ENCODE measurements at places on chromosomes 16 and 17.

GRCh38 chr17:66893382-66893781, 58.5 kb downstream of the CACNG5 start:
- DNase-seq, result no peak

- no peak for DNase-seq
Observed at GRCh38 chr17:21842332-21843317, 150.3 kb downstream of the KCNJ18 start.

DNA sequence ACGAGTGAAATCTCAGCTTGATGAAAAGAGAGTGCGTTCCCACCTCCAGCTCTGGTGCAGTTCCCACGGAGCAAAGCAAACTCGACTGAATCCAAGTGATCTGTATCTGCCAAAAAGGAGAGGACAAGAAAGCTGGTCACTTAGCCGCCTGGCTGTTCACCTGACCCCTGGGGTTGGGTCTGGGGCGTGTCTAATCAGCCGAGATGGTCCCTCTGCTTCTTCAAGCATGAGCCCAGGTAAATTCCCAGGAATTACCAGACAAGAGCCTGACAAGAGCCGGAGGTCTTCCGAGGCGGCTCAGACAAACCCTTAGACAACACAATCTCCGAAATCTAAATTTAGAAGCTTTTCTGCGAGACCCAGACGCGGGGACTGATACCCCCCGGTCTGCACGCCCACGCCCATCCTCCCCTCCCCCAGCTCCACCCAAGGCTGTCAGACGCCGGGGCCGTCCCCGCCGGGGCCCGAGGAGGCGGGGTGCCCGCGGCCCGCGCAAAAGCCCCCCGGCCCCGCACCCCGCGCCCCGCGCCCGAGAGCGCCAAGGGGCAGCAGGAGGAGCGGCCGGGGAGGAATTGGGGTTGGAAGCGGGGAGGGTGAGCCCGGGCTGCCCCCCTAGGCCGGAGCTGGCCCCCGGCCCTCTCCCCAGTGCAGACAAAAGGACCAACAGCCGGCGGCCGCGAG, 674 bp downstream of the ZNF821 start:
- DNase-seq, result peak; percentile 60

DNA sequence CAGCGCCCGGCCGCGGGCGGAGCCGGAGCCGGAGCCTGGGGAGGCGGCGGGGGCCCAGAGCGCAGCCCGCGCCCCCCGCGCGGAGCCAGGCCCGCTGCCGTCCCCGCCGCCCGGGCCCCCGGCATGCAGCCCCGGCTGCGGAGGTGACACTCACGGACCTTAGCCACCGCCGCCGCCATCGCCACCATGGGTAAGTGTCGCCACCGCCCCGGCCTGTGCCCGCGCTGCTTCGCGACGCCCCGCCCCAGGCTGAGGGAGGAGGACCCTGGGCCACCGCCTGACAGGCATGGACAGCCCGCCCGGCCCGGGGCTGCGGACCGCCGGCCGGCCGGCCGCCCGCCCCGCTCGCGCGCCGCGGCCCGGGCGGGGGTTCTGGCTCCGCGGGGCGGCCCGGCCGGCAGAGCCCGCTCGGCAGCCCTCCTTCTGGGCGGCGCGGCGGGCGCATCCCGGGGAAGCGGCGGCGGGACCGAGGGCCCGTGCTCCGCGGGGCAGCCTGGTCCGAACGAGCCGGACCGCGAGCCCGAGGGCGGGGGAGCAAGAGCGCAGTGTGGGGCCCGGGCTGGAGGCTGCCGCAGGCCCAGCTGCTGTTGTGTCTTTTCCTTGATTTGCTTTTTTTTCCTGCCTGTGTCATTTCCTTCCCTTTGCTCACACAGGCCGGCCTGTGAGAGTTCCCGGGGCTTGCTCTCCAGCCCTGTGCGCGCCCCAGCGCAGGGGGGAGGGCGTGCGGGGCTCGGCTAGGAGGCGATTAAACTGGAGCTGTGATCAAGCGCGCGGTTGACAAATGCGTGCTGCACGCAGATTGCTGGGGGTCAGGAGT, 565 bp downstream of the MAP3K3 start:
- DNase-seq, result peak; percentile 34

DNA sequence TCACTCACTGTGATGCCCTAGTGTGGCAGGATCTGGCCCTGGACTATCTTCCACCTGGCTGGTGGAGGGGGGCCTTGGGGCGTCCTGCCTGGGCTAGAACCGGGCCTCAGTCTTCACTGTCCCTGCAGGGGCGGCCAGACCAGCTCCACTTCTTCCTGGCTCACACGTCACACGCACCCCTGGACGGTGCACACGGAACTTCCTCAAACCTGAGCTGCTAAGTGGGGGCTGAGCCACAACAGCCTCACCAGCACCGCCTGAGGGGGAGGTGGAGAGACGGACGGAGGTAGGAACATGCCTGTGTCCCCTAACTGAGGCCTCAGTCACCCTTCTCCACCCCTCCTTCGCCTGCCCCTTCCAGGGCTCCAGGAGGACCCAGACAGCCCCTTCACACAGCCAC, 36.6 kb downstream of the TIMM22 start:
- DNase-seq, result no peak

DNA sequence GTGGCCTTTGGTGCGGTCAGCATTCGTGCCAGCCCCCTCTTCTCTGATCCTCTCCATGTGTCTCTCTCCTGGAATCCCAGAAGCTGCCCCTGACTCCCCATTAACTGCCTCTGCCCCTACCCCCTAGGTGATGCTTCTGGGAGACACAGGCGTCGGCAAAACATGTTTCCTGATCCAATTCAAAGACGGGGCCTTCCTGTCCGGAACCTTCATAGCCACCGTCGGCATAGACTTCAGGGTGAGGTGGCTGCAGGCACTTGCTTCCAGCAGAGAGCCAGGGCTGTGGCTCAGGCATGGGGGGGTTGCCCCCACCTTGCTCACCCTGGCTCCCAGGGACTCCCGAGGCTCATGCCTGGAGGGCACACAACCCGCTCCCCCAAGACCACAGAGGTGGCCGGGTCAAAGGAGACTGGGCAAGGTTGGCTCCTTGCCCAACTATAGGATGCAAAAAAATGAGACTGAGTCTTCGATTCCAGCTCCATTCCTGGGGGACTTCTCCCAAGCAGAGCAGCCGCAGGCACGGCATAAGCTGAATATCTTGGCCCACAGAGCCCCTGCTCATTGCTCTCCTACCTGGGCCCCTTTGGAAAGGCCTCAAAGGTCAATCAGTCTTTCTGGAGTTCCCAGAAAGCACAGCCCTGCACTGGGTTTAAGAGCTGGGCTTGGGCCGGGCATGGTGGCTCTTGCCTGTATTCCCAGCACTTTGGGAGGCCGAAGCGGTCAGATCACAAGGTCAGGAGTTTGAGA, 3.8 kb downstream of the RAB37 start:
- DNase-seq, result no peak

- DNase-seq, result no peak
Observed at GRCh38 chr16:85865-86264, 7.8 kb downstream of the MPG start.

DNA sequence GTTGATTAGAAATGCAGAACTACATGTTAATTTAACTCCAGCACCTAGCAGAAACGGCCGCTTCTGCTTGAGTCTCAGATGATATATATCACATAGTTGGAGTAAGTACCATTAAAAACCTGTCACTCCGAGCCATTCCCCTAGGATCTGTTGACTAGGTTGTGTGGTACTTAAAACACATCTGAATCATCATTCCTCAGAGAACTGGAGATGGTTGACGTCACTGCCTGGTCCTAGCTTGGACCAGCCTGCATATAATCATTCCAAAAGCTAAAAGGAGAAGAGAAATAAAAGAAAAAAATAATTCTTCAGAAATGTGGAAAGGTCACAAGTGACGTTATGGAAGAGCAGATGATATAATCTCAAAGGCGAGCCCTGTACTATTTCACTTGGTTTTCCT, 31.3 kb upstream of the RASL10B start:
- no peak for DNase-seq

DNA sequence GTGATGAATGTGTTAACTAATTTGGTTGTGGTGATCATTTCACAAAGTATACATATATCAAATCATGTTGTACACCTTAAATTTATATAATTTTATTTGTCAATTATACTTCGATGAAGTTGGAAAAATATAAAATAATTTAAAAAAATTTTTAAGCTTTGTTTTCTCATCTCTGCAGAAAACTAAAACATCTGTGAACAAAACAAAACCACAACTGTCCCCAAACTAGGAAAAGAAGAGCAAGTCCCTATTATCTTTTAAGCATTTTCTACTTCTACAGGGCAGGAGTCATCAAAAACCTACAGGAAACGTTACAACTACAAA, 6.5 kb downstream of the HSDL1 start:
- DNase-seq, result no peak

GRCh38 chr17:5530265-5531084, 44.1 kb downstream of the MIS12 start:
- DNase-seq, result no peak

DNA sequence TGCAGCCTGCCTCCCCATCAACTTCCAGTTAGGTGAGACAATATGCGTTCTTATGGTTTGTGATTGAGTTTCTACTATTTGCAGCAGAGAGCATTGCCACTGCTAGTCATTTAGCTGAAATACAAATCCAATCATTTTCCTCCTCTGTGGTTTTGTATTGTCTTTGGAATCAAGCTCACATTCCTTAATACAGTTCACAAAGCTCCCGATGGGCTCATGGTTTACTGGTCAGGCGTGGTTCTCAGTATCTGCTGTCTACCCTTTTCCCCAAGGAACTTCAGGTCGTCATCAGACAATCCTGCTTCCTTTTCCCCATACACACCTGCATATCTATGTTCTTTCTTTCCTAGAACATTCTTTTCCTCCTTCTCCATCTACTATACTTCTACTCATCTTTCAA, 69.6 kb upstream of the GAS7 start:
- no peak for DNase-seq

DNA sequence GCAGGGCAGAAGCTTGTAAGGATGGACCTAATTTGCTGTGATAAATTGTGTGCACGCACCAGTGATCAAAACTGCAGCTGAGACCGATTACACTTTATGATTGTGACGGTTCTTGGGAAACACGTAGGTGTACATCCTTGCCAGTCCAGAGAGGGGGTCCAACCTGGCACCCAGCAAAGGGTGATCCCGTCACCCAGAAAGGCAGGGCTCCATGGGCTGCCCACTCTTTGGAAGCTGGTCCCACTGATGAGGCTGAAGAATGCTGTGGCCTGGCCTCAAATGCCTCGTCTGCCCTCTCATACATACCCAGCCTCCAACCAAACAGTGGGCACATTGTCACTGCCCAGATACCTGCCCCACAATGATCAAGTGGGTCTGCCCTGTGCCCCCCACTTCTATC, 132.0 kb downstream of the C16orf78 start:
- no peak for DNase-seq

DNA sequence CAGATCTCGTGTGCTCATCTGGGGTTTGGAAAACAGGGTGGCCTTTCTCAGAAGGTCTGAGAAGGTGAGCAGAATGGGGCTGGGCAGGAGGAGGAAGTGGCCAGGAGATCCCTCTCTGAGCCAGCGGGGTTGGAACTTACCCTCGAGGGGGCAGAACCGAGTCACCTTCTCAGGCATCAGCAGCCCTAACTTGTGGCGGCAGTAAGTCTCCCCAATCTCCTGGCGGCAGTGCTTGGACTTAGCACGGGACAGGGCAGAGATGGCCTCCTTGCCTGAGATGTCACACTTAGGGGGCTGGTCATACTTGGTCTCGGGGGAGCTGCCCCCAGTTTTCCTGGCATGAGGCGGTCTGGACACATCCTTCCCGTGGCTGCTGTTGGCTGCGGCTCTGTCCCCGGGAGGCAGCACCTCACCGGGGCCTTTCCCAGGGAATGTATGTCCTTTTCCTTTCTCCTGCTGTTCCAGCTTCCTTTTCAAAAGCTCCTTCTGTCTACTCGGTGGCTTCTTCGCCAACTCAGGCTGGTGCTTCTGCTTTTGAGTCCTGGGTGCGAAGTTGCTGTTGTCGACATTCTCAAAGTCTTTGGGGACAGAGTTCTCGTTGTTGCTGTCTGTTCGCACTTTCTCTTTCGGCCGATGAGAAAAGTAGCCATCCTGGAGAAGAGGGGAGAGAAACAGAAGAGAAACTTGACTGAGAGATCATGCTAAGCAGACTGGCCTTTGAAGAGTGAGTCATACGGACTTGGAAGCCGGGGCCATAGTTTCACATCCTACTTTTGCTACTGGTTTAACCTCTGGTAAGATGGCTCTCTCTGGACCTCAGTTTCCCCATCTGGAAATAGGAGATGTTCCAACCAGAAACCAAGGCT, 211.7 kb downstream of the XYLT1 start:
- DNase-seq, result no peak

DNA sequence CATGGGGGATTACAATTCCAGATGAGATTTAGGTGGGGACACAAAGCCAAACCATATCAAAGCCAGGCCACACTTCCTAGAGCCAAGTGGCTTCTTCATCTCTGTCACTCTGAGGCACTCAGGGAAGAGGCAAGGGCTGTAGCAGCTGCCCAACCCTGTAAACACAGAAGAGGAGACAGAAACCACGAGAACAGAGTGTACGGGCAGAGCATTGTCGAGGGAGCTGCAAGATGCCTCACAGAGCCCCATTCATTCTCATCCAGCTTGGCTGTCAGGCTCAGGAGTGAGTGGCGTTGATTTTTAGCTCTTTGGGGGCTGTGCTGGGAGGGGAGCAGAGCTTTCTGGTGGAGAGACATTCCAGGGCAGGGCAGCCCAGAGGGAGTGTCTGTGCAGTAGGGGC, 117.2 kb upstream of the SALL1 start:
- DNase-seq, result no peak

DNA sequence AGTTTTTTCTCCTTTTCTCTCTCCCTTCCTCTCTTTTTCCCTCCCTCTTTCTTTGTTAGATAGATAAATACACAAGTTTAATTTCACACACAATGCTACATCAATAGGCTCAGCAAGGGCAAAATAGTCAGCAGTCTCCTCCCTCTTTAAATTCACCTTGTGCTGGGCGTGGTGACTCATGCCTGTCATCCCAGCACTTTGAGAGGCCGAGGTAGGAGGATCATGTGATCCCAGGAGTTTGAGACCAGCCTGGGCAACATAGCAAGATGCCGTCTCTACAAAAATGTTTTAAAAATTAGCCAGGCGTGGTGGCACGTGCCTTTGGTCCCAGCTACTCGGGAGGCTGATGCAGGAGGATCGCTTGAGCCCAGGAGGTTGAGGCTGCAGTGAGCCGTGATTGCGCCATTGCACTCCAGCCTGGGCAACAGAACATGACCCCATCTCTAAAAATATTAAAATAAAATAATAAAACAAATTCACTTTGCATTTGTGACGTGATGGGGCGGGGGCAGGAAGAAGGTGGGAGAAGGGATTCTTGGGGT, 27.4 kb downstream of the IL21R start:
- DNase-seq, result no peak

DNA sequence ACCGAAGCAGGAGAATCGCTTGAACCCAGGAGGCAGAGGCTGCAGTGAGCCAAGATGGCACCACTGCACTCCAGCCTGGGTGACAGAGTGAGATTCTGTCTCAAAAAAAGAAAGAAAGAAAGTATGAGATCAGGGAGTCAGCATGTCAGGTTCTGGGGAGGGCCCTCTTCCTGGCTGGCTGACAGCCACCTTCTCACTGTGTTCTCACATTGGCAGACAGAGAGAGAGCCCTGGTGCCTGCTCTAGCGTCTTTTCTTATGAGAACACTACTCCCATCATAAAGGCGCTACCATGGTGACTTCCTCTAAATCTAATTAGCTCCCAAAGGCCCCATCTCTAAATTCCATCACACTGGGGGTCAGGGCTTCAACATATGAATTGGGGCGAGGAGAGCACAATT, 27.6 kb upstream of the RBBP6 start:
- DNase-seq, result no peak
